ENCODE measurements at places on chromosomes 1 and 21.

- DNase-seq = peak; percentile 53
Measured at GRCh38 chr1:67988066-67988465, 62.4 kb downstream of the DIRAS3 start.

DNA sequence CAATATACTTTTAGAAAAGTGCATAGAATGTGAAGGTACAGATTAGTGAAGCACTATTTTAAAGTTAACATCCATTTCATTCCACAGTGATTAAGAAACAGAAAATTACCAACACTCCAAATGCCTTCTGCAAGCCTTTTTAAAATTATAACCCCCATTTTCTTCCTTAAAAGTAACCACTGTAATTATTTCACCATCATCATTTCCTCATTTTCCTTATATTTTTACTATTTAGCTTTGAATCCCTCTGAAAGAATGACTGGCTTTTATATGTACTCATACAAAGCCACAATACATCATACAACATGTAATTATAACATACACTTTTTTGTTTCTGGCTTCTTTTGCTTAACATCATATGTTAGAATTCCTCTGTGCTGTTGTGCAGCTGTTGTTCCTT lies 6.5 kb upstream of the NEGR1 start:
- no peak for DNase-seq

DNA sequence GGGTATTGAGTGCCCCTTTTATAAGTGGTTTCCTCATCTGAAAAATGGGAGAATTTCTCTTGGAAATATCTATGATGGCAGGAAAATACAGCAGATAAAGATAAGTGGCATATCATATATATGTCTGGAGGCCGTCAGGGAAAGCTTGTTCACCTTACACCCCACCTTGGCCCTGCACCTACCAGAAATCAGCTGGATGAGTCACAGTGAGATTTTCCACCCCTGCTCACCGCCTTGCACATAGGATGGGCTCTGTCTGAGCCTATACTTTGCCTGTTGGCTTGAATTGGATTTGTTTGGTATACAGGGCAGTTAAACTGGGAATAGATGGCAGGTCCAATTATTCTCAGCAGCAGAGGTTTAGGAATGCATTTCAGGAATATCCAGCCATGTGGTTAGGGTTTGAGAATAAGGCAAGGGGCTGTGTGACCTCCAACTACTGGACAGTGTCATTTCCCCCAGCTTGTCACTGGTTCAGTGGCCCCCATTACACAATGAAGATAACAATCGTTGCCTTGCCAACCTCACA lies at the start of gene SPATA21:
TSS of gene SPATA21 (minus strand) at position 479 of the 529 bp plus-strand sequence. CDS start 6,053 bp downstream, outside the sequence.
- DNase-seq = no peak

GRCh38 chr1:15399710-15400109 lies 10.0 kb upstream of the EFHD2 start:
- no peak for DNase-seq

GRCh38 chr1:244092293-244092963 lies 41.3 kb downstream of the ZBTB18 start:
- peak; percentile 86 for DNase-seq

DNA sequence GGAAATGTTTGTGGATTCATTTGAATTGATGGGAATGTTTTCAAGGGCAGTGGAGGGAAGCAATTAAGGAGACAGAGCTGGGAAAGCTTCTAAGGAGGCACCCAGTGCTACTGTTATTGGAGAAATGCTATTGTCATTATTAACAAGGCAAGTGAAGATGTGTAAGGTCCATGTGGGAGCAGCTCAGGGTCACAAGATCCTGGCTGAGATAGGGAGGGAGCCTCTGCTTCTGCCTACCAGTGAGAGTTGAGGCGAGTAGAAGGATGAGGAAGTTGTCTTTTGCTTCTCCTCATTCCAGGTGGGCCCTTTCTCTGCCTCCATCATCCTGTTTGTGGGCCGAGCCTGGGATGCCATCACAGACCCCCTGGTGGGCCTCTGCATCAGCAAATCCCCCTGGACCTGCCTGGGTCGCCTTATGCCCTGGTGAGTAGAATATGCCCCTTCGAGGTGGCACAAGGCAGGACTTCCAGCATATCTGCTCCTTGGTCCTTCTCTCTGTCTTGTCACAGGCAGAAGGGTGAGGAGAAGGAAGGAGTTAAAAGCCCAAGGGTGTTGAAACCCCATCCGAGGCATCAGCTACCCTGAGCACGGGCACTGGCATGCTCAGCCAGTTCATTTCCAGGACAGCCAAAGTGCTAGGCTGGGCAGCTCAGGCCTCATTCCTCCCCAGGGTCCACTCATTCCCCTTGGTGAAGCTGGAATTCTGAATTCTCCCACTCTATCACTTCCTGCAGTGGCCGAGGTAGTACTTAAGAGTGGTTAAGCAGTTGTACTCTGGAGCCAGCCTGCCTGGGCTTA lies 3.7 kb downstream of the MFSD2A start:
- DNase-seq = no peak

DNA sequence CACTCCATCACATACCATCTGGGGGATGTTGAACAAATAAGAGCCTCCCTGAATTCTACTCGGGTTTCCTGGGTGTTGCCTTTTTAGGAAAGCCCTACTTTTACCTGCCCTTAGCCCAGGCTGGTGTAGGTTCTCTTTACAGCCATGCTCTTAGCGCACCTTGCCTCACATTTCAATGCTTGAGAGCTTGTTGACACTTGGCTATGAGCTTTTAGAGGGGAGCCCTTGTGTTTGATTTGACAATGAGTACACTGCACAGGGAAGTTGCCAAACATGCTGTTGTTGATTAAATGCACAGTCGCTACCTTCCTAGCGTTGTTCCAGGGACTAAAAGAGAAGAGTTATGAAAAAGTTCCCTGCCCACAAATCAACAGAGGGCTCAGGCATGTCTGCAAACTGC lies 103.8 kb downstream of the TRABD2B start:
- no peak for DNase-seq

DNA sequence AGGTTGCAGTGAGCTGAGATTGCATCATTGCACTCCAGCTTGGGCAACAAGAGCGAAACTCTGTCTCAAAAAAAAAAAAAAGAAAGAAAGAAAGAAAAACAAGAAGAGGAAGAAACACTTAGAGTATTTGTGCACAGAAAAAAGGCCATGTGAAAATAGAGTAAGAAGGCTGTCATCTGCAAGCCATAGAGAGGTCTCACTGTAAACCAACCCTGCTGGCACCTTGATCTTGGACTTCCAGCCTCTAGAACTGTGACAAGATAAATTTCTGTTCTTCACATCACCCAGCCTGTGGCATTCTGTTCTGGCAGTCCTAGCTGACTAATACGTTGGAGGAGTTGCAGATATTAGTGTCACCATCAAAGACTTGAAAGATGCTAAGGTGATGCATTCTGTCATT lies 12.1 kb upstream of the ZDHHC18 start:
- no peak for DNase-seq

- no peak for DNase-seq
Measured at GRCh38 chr21:42315296-42315891, at the start of gene TFF3. Gene TFF3, minus strand, starts transcription at chr21:42315409. Its CDS starts 35 bp downstream, at chr21:42315374.

DNA sequence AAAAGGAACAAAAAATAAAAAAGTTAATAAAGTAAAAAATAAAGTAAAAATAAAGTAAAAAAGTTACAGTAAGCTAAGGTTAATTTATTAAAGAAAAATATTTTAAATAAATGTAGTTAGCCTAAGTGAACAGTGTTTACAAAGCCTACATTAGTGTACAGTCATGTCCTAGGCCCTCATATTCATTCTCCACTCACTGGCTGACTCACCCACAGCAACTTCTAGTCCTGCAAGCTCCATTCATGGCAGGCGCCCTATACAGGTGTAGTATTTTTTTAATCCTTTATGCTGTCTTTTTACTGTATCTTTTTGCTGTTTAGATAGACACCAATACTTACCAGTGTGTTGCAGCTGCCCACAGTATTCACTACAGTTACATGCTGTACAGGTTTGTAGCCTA lies 12.4 kb downstream of the ADAR start:
- DNase-seq = peak; percentile 17

DNA sequence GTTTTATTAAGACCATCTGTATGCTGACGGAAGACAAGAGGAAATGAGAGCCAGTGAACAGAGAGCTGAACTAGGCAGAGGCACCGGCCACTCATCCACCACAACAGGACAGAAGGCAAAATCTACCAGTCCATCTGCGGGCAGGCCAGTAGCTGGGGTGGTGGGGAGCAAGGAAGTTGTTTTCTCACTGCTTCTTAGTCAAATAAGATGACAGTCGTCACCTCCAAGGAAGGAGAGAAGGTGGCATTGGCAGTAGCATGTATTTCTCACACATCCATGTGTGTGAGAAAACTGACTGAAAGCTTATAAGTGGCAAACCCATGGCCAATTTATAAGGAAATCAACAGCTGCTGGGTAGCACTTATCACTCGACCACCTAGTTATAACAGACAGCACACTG lies 8.2 kb downstream of the TTC13 start:
- peak; percentile 6 for DNase-seq

GRCh38 chr1:91527781-91528180 lies 27.1 kb downstream of the CDC7 start:
- DNase-seq = peak; percentile 69

GRCh38 chr21:43572446-43572845 lies 86.8 kb downstream of the HSF2BP start:
- no peak for DNase-seq

GRCh38 chr1:92769856-92770255 lies 15.1 kb downstream of the EVI5 start:
- DNase-seq = no peak

DNA sequence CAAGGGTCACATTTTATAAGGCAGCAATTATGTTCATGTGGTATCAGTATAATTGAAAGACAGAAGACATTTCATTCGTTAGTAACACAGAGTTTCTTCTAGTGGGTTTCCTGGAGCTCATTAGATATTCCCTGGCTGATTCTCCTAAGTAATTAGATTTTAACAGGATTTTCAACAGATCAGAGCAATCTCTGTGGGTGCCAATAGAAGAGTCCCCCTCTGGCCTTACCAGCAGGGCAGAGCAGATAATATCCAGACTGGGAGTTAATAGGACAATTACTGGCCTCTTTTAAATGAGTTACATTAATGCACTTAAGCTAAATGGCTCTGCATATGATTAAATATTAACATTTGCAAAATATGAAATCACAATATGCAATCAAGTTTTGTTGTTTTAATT lies 74.2 kb upstream of the FOXD3 start:
- no peak for DNase-seq

DNA sequence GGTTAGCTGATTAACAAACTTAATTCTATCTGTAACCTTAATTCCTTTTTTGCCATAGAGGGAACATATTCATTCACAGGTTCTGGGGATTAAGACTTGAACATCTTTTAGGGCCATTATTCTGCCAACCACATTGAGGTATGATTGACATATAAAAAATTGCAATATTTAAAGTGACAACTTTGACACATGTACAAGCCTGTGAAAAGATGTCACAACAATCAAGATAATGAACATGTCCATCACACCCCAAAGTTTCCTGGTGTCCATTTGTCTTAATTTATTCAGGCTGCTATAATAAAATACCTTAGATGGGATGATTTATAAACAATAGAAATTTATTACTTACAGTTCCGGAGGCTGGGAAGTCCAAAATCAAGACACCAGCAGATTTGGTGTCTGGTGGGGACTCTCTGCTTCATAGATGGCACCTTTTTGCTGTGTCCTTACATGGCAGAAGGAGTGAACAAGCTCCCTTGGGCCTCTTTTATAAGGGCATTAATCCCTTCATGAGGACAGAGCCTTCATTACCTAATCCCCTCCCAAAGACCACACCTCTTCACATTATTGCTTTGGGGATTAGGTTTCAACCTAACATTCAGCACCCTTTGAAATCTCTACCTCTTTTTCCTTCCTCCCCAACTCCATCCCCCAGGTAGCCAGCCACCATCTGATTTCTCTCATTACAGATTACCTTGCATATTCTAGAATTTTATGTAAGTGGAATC lies 33.0 kb upstream of the TP53BP2 start:
- no peak for DNase-seq

DNA sequence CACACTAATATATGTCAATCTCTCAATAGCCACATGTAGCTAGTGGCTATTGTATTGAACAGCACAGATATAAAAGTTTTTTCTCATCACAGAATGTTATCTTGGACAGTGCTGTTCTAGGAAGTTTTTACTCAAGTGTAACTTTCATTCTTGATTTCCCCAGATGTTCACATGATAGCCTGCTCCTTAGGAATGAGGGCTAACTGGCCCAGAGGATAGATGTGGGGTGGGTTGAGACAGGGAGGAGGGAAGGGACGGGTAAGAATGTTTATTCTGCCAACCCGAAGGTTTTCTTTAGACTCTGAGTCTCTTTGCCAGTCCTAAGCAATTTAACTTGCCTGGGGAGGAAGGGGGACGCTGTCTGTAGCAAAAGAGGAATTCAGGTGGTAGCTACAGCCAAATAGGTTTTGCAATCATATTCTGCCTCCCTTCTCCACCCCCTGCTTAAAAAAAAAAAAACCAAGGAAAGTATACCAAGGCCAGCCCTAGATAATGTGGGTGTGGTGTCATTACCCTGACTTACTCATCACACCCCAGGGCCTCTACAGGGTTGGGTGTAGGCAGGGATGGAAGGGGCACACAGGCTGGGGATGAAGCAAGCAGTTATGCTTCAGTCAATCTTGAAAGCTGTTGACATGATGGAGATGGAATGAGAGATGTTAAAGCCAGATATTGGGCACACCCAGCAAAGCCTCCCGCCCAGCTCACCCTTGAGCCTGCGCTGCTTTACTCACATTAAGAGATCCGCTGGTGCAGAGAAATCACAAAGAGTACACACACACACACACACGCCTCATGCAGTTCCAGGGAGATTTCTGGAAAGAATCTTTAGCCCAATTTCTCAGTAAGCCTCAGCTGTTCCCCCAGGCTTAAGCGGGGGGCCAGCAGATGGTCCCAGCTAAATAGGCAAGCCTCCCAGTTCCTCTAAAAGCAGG lies 59.9 kb downstream of the PLXNA2 start:
- DNase-seq = peak; percentile 97

GRCh38 chr1:42043811-42044210 lies 109.4 kb upstream of the GUCA2B start:
- DNase-seq = no peak

DNA sequence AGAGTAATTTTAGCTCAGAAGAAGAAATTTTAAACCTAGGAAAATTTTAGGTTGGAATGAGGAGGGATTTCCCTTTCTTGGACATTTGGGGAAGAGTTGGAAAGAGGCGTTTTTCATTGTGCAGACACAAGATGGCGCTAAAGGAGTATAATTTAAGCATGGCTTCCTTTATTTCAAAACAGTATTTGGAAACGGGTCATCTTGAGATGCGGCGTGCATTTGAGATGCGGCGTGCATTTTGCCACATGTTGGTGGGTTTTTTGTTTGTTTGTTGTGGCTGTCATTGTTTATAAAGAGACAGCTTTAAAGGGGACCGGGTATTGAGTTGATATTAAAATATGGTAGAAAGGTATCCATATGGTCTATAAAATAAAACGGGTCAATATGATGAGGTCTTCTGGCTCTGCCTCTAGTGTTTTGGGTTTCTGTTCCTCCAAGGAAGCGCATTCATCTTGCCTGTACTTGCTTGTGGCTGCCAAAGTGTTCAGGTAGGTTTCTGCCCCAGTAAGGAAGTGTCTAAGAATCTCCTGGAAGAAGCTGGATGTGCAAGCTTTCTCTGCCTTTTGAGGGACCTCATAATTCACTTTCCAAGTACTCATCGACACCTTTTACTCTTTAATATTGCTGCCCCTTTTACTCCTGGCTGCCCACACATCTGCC lies 210.3 kb downstream of the SLC35F3 start:
- peak; percentile 63 for DNase-seq

GRCh38 chr1:15218287-15219279 lies 28.4 kb upstream of the FHAD1 start:
- DNase-seq = no peak

Data from AG10803 (cell line).